Caki2 (cell line): ENCODE measurements at places on chromosomes 6 and 20. TPM values are rescaled to one million over a fixed set of nuclear protein-coding genes. Genes with fewer than 3 reads are reported as not detected.

DNA sequence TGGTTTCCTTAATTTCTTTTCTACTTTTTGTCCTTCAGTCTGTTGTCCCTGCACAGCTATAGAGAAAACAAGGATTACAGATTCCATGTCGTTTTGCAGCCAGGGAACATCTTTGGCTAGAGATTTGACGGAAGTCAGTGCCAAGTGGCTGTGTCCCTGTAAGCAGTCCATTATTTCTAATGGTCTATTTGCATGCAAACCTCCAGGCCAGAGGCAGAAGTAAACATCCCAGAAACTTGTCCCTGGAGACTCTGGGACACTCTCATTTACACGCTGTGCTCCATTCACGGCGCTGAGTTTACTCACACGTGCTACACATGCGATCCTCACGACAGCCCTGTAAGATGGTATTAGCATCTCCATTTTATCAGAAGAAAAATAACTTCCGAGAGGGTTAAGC is 355.5 kb downstream of the PRKN start:
- DNase-seq: no peak

- DNase-seq: no peak
These were observed 27.9 kb upstream of the RTF2 start for GRCh38 chr20:56440346-56441007.

- DNase-seq: no peak
These were observed 62.3 kb downstream of the TRMT6 start for GRCh38 chr20:5888041-5888440.

DNA sequence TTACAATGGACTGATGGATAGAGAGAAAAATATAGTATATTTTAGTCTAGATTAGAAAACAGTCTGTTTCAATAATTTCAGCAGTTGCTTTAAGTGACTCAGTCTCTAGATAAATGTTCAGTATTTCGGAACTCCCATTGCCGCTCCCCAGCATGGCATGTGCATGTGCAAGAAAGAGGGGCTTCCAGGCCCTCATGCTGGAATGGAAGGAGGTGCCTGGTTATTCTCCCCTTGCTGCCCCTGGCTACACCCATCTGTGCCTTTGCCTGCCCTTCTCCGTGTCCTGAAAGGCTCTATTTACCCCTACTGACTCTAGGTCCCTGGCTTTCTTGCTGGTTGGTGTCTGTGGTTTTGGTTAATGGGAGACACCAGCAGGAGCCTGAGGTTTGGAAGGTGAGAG is 115.7 kb upstream of the IFNGR1 start:
- no peak for DNase-seq

GRCh38 chr6:58290177-58290576 is 972.7 kb downstream of the PRIM2 start:
- no peak for DNase-seq

DNA sequence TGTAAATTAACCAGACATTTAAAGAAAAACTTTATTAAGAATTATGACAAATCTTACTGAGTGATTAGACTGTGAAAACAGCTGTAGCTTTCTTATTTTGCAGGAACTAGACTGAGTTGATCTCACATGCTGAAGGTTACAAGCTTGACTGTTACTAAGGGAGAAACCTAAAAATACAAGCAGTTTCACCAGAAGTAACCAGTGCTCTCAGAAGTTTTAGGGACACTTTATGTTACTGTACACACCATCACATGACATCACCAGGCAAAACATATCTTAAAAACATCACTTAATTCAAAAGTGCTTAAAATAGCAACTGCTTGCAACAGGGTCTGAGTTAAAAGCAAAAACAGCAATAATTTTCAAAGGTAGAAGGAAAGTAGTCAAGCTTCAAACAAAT is 5.4 kb downstream of the FBXO30 start:
- DNase-seq: no peak

- DNase-seq: no peak
These were observed 35.0 kb upstream of the RNF24 start for GRCh38 chr20:4050203-4050980.

DNA sequence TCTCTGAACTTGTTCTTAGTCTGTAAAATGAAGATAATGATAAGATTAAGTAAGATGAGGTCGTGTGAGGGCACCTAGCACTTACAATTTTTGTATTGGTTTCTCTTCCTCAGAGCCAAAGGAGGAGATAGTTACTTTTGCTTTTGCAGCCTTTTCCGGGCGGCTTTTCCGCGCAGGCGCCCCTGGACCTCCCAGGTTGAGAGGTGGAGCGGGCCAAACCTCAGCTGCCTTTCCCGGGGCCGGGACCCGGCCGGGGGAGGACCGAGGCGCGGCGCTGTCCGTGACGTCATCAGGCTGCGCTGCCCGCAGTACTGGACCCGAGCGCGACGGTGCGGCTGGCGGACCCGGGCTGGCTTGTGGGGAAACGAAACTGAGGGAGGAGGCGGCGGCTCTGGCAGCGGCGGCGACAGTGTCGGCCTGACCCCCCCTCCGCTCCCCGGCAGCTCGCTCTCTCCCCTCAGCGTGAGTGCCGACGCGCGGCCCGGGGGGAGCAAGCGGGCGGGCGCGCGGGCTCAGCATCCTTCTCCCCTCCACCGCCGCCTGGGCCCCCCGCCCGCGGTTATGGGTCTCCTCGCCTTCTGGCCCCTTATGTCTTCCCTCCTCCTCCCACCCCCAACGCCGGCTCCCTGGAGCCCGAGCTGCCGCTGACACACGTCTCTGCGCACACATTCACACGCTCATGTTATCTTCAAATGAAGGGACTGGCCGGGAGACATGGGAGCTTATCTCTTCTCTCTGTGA is at the start of gene CMTR1:
Gene CMTR1, plus strand, starts transcription at position 306 of the 741 bp plus-strand sequence. CDS start 2,409 bp downstream, outside the sequence.
- peak; percentile 87 for DNase-seq

GRCh38 chr20:20463933-20464374 is 96.0 kb downstream of the INSM1 start:
- DNase-seq: no peak

DNA sequence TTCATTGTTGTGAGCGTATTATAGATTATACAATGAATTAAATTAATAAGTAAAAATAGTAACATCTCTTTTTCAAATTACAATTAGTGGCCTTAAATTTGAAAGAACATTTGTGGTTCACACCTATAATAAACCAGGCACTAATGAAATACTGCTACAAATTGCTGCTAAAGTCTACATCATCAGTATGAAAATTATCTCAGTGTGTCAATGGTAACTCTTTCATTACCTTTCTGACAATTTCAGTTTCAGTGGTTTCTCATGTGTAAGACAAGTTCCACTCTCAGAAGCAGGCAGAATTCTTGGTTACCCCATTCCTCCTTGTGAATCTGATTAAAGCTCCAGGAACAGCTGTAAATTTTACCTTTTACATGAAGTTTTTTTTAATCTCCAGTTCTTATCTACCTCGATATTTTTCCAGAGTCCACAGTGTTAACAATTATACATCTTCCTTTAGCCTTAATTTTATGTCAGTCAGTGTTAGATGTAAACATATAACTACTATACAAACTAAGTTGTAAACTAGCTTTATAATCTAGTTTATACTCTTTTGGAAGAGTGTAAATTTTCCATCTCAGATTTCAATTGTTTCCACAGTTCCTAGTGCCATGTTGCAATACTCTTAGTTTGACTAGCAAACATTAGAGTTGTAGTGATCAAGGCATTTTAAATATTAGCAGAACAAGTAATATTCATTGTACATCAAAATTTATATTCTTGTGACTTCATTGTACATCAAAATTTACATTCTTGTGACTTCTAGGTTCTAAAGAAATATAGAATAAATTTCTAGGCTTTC is 1038.4 kb downstream of the EPHA7 start:
- no peak for DNase-seq

GRCh38 chr20:23105193-23105592 is 19.1 kb upstream of the CD93 start:
- no peak for DNase-seq

DNA sequence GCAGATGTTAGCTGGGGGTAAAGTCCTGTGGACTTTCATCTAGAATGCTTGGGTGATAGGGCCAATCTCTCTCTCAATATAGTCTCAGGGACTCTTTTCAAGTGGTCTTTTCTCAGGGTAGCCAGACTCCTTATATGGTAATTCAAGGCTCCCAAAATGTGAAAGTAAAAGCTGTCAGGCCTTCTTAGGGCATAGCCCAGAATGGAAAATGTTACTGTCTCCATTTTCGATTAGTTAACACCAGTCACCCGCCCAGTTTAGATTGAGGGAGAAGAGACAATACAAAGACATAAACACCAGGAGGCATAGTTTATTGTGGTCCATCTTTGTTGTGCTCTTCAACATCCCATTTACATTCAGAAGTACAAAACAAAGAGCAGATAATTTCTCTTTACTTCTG is 295.8 kb downstream of the EPHA7 start:
- DNase-seq: no peak

DNA sequence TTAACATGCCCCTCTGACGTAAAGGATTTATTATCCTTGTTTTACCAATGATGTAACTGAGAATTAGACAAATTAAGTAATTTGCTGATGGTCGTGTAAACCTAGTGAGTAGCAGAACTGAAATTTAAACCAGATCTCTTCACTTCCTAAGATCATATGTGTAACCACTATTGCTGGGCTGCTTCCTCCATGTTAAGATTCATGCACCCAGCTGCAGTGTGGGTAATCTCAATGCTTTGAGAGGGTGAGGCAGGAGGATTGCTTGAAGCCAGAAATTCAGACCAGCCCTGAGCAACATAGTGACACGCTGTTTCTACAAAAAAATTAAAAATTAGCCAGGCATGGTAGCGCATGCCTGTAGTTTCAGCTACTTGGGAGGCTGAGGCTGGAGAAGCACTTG is 97.9 kb downstream of the L3MBTL3 start:
- DNase-seq: no peak

GRCh38 chr6:45920819-45921511 is 94.7 kb downstream of the CLIC5 start:
- DNase-seq: no peak

DNA sequence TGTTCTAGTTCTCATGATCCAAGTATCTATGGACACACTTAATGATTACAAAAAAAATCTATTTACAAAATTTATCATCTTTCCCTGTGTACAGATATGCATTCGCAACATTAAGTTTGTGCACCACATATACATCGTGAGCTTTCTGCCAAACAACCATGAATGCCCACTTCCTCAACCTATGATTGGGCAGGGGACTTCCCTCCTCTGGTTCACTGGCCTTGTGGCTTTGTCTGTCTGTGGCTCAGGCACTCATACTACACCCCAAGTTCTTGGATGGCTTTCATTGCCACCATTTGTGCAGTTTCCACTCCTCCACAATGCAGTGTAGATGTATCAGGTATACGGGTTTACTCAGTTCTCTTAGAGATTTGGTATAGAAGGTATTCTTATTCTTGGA is 74.9 kb downstream of the HS3ST5 start:
- DNase-seq: no peak

- DNase-seq: no peak
These were observed 102.2 kb downstream of the SYCP2 start for GRCh38 chr20:59831024-59831915.

GRCh38 chr6:113530769-113531168 is 326.4 kb upstream of the MARCKS start:
- DNase-seq: no peak

DNA sequence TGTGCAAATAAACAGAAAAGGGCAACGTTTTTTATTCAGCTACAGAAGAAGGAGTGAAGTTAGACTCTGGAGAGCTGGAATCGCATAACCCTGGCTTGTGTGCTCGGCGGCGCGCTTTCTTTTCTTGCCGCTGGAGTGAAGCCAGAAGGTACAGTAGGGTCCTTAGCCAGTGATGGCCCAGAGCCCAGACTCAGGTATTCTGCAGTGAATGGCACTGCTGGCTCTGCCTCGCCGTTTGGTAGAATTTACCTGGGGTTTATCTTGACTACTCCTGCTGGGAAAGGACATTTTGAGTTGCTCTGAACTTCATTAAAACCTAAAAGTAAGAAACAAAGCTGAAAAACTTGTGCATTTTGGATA is 56.9 kb upstream of the TIAM2 start:
- DNase-seq: no peak

DNA sequence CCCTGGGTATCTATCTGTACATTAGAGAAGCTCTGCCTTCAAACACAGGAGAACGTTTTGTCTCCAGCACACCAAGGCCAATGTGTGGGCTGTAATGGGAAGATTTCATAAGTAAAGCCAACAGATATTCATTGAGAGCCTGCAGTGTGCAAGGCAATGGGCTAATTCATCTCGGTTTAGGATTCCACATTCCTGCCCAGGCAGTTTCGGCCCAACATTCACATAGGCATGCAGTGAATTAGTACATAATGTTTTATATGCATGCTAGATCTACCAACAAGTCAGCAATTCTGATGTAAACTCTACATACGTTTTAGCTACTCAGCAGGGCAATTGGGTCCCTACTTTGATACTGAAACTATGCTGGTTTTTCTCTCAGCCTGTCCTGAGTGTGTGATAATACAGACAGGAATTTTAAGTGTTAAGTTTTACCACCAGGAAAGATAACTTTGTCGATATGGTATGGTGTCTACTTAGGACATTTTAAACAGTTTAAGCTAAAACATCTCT is 46.9 kb upstream of the NAA20 start:
- no peak for DNase-seq

GRCh38 chr6:22827760-22828159 is 258.4 kb downstream of the HDGFL1 start:
- DNase-seq: no peak

DNA sequence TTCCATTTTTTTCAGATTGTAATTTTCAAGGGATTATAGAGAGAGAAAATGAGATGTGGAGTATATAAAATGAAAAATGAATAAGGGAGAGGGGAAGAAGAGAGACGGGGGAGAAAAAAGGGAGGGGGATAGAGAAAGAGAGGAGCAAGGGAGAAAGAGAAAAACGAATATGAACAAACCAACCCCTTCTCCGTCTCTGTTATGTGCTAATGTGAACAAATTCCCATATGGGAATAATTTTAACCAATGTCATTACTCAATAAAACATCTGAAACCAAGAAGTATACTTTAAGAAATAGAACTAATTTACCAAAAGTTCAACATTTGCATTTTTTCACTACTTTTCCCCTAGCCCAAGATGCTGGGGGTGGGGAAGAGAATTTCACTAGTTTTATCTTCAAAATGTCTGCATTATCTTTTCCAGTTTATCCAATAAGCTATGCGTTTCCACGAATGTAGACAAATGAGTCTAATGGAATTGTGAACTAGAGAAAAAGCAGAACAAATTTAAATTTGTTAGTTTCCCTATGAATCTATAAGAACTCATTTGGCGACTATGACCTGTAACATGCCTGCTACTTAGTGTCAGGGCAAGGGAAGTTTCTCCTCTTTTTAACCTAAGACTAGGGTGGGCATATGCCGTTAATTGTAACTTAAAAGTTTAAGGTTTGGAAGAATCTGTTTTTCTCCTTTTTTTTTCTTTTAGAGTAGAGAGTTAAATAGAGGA is 286.3 kb downstream of the BTBD9 start:
- no peak for DNase-seq

LGSN gene
- not detected in 2 replicates for total RNA-seq

STMND1 gene
- total RNA-seq: not detected in 2 replicates

ARMH2 gene
- total RNA-seq: not detected in 2 replicates

NUS1 gene
- total RNA-seq: 21.0 and 23.6 TPM in 2 replicates

JPH2 gene
- 0.57 TPM in 1 of 2 replicates, not detected in the other for total RNA-seq

LHFPL5 gene
- 1.0 TPM in 1 of 2 replicates, not detected in the other for total RNA-seq

PRR18 gene
- total RNA-seq: not detected in 2 replicates

PRDM13 gene
- total RNA-seq: 1.9 and 2.6 TPM in 2 replicates

MAP3K5 gene
- total RNA-seq: 7.0 and 7.2 TPM in 2 replicates

TP53TG5 gene
- not detected in 2 replicates for total RNA-seq

FOXA2 gene
- 2.3 and 4.5 TPM in 2 replicates for total RNA-seq

OR2J3 gene
- not detected in 2 replicates for total RNA-seq
